GM13976 (cell line): ENCODE measurements at places on chromosomes 1 and 21.

DNA sequence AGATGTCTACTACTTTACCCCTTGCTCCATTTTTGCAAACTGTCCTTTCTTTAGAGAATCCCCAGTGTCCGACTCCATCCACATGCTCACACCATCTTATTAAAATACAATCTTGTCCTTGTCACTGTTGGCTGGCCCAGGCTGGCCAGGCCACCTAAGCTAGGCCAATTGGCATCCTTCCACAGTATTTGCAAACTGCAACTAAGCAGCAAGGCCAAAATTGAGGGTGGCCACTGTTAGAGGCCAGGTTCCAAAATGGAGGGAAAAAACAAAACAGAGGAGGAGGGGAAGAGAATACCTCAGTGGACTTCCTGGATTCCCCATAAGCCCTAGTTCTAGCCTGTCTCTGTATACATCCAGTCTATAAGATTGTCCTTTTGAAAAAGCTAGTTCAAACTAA is 4.3 kb downstream of the FAM89A start:
- DNase-seq = no peak

DNA sequence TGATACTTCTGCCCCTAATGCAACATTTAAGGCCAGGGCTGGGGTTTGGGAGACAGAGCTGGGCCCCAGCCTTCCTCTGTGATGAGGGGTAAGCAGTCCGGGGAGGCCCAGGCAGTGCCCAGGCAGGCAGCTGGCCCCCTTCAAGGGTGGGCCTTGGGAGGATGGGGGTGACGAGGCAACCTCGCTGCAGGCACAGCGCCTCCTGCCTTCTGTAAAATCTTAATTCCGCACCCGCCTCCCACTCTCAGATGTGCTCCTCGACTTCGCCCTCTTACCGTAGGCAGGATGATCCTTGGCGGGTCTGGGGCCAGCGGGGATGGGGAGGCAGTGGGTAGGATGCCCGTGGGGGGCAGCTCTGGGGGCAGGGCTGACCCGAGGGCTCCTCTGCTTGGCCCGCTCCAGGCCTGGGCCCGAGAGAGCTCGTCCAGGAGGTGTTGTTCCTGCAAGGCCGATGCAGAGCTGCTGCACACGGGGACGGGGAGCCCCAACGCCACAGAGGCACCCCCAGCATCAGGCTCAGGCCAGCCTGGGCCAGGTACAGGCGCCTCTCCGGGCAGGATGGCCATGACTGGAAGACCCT is 9.1 kb downstream of the C21orf58 start:
- no peak for DNase-seq

- DNase-seq = no peak
These were observed 225.3 kb downstream of the SPATA17 start for GRCh38 chr1:217856342-217857034.

DNA sequence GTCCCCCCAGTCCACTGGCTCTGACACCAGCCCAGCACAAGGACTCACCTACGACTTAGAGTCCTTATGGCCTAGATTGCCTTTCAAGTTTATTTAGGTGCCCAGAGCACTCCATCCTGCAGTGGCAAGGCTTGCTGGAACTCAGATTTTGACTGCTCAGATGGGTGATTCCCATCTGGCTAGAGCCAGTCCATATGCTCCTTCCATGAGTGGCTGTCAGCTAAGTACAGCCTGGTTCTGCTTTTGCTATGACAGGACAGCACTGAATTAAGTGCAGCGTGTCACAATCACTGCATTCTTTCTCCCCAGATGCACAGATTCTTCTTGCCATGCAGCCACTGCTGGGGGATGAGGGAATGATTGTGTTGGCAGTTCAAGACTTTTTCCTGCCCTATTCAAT is 43.8 kb downstream of the GPR52 start:
- no peak for DNase-seq

DNA sequence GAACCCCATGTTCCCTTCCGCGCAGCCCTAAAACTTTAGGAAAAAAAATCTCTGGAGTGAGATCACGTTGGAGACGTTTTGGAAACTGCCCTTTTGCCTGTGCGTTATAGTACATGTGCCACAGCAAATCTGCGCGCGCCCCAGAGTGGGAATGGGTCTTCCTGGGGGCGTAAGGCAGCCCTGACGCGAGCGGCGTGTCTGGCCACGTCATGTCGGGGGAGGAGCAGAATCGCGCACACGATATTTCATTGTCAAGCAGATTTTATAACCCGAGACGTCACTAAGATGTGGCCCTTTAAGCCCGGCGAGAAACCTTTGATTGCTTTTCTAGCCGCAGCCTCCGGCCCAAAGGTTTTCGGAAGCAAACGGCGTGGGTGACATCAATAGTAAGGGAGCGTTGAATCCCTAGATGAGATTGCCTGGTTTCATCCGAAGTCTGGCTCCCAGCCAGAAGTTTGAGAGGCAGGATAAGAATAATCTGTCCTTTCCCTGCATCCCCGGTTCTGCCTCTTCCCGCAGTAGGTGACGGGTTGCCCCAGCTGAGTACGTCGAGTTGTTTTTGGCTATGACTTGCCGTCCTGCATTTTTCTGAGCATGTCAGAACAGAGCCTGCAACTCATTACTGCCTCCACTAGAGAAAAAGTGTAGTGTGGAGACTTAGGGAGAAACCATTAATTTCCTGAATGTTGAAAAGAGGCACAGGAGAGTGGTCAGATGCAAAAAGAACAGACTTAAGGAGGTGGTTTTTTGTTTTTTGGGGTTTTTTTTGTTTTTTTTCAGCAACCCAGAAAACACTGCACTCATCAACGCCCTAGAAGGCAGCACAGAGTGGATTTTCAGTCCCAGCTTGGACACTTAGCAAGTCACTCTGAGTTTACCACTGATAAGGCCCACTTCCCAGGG is 817 bp upstream of the PMVK start:
- DNase-seq = peak; percentile 87

DNA sequence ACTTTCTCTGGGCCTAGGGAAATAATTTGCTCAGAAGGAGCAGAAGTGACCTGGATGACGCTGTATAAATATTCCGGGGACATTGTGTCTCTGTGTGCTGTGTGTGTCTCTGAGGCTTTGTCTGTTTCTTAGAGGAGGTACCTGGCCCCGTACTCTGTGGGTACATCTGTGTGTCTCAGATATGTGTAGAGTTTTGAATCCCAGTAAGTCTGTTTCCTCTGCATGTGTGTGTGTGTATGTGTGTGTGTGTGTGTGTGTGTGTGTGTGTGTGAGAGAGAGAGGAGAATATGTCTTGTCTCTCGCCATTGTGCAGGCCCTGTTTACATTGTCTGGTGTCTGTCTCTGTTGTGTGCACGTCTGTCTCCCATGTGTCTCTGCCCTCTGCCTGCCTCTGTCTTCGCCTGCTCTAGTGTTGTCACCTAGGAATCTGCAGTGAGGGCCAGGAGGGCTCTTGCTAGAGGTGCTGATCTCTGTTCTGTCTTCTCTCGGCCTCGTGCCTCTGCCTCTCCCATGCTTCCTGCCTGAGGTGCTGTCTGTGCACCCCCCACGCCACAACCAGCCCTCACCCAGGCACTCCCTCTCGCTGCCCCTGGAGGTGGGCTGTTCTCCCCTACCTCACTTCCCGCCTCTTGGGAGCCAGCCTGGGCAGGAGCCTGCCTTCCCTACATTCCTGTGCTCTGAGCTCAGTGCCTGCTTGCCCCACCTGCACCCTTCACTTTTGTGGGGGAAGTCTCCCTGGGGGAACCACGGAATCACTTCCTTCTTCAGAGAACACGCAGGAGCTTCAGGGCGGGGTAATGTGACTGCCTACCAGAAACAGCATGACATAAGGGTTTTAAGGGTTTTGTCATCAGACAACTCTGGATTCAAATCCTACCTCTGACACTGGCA is 5.9 kb downstream of the MAP7D1 start:
- peak; percentile 79 for DNase-seq

GRCh38 chr1:21539933-21540332 is 30.7 kb downstream of the ALPL start:
- no peak for DNase-seq

GRCh38 chr1:188706742-188707141 is 1770.9 kb downstream of the BRINP3 start:
- no peak for DNase-seq

GRCh38 chr1:31435471-31436409 is 22.7 kb downstream of the SERINC2 start:
- DNase-seq = no peak

- peak; percentile 11 for DNase-seq
These were observed 7.5 kb upstream of the C2CD2 start for GRCh38 chr21:41961282-41961701.

DNA sequence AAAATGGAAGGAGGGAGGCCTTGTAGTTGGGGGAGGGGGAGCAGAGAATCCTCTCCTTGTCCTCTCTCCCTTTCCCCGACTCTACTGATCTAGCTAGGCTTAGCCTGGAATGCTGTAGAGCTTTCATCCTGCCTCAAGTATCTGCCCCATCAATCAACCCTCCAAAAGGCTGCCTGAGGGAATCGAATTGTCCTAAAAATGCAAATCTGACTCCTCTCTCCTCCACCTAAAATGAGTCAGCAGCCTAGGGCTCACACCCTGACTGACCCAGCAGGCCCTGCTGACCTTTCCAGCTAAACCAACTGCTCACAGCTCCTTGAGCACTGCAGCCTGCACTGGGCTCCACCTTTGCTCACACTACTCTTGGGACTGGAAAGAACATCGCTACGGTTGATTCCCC is 2.8 kb downstream of the HPDL start:
- DNase-seq = no peak

DNA sequence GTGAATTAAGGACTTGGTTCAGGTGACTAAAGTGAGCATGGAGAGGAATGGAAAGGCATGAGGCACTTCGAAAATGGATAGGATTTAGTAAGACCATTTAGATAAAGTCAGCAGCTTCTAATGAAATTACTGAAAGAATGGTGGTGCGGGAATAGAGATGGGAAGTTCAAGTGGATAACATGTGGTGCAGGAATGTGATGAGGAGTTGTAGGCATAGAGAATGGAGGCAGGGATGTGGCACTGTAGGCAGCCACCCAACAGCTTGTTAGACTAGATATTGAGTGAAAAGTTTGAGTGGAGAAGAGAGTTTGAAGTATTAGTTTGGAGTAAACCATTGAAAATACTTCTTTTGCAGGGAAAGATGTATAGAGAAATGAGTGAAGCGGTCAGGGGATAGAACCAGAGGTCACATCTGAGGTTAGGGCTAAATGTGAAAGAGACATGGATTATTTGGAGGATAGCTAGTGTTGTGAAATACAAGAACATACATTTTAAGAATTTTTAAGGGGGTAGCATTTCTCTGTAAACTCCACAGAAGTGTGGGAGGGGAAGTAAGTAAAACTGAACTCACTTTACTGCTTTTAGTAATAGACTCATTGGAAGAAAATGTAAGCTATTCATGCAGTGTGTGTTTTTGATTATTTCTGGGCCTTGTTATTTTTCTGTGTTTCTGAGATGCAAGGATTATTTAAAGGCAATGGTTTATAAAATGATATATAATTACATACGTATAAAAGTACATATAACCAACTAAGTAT is 46.2 kb downstream of the DYRK1A start:
- DNase-seq = no peak

- DNase-seq = no peak
These were observed 112.0 kb upstream of the ADAMTS5 start for GRCh38 chr21:27078915-27079314.

GRCh38 chr1:7491818-7492173 is 279.3 kb upstream of the VAMP3 start:
- no peak for DNase-seq

DNA sequence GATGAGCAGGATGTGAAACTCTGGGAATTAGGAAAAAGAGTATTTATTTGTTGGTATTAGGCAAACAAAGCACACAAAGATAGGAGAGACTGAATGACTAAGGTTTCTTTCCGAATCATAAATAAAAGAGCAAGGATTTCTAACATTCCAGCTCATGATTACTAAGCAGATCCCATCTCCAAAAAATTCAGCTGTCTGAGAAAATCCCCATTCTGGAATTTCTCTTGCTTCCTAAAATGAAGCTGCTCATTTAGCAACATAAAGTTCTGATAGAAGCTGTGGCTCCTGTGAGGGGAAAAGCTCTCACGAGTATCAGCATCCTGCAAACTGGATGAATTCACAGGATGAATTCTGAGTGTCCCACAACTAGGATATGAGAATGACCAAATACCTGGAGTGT is 6.7 kb upstream of the SH2D5 start:
- no peak for DNase-seq

GRCh38 chr21:26674323-26674722 is 101.2 kb upstream of the CYYR1 start:
- DNase-seq = no peak

DNA sequence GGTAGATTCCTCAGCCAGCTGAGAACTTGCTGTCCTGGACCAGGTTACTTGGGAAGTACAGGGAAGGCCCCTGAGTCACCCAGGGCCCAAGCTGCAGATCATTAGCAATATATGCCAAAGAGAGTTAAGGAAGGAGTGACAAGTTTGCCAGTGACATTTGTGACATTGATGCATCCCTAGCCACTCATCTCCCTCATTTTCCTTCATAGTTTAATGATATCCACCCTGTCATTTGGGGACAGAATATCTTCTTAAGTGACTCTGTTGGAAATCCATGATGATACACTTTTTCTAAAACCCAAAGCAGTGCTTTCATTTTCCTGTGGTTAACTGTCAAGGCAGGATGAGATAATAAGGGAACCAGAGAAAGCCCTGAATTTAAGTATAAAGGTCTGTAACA is 3.2 kb downstream of the TNN start:
- DNase-seq = no peak

DNA sequence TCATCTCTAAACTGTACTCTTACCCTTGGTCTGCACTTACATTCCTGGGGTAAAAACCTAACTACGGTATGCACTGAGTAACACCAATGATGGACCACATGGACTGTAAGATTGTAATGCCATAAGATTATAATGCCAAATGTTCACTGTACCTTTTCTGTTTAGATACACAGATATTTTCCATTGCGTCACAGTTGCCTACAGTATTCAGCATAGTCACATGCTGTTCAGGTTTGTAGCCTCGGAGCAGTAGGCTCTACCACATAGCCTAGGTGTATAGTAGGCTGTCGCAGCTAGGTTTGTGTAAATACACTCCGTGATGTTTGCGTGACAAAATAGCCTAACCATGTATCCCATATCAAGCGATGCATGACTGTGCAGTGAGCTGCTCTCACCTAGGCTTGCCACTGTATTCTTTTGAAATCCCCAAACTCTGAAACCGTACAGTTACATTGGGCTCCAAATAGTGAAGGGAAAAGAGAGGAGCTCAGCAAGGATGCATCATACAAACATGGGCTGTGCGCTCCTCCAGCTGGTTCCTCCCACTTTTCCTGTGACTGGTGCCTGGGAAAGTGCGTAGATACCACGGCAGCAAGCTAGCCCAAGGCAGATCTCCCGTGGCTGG is 35.2 kb downstream of the CFAP57 start:
- DNase-seq = no peak

- no peak for DNase-seq
These were observed 116.4 kb downstream of the USH2A start for GRCh38 chr1:216306830-216307229.

DNA sequence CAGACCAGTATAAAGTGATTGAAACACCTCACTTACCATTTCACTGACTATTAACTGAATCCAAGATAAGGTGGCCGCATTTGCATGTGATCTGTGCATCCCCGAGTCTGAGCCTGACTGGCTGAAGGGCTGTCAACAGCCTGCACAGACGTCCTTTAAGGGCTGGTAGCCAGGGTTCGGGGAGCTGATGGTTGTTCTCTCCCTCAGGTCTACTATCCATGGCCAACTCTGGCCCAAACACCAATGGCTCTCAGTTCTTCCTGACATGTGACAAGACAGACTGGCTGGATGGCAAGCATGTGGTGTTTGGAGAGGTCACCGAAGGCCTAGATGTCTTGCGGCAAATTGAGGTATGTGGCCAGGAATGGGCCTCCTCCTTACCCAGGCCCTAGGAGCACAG is 14.0 kb downstream of the PPIE start:
- DNase-seq = no peak
